SIG-M5 (cell line): ENCODE measurements at places on chromosomes 7 and 10.

- DNase-seq, result no peak
Measured at GRCh38 chr10:72424561-72424960, 69.8 kb upstream of the DNAJB12 start.

GRCh38 chr7:158239290-158239981 is 348.2 kb downstream of the PTPRN2 start:
- no peak for DNase-seq

- no peak for DNase-seq
Measured at GRCh38 chr7:151850491-151851124, 26.3 kb downstream of the PRKAG2 start.

DNA sequence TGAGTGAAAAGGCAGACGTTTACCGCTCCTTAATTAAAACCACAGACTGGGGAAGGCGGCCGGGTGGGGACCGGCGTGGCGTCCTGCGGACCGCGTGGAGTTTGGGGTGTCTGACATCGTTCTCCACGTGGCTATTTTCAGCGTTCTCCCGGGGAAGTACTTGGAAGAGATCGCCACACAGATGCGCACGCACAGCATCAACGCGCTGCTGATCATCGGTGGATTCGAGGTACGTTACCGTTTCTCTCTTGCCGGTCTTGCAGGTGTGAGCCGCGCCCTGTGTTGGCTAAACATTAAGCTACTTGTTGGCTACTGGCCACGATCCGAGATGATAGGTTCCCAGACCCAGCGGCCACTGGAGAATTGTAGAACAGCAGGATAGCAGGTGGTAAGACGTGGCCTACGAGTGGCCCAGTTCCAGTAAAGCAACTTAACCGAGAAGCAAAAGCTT is 51.3 kb downstream of the PFKP start:
- DNase-seq, result no peak

DNA sequence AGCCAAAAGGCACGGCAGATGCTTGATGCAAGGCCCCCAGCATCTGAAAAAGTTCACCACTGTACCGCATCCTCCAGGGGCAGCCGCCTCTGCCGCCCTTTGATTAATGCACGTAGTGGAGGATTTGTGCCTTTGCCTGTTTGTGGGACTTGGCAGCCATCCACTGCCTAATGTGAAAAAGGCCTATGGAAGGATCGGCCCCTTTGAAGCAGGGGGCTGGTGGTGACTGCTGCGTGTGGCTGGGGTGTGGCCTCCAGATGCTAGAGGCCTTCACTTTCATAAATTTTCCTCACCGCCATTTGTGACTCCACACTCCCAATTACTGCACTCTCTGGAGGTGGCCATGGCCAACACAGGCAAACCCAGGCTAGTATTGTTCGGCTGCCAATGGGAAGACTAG is 226.0 kb downstream of the BMPER start:
- no peak for DNase-seq

- DNase-seq, result no peak
Measured at GRCh38 chr7:154837622-154838021, 165.3 kb downstream of the PAXIP1 start.

DNA sequence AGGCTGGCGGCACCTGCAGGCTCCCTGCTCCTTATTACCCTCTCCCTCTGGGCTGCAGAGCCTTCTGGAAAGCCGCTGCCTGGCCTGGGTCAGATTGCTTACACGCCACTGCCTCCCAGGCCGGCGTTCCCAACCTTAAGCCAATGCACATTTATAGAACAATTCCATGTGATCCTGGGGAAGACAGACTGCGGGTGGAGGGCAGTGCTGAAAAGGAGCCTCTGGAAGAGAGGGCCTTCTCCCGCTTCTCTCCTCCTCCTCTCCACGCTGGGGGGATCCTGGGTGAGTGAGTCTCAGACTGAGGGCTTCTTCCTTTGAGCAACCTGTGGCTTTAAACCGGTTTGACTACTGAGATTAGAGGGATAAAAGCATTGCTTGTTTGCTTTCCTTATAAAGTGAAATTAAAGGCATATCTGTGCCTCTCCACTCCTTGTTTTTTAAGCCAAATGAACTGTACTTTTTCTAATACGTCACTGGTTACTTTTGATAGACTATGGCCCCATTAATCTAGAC is 5.5 kb downstream of the TACC2 start:
- DNase-seq, result no peak

- no peak for DNase-seq
Measured at GRCh38 chr7:151166629-151167196, 781 bp downstream of the GBX1 start.

DNA sequence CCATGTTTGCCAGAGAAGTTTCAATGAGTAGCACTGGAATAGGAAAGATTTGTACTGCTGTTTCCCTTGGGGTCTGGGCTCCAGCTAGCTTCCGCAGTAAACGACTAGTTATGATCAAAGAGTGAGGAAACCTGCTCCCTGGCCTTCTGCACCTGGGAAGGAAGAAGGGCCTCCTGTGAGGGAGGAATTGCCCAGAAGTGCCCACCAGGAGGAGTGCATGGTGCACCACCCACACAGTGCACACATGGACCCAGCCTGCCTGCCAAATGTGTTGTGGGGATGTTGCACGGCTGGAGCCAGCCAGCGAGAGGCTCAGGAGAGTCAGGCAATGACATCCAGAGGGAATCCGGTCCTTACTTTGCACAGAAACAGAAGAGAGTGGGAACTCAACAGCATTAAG is 27.0 kb upstream of the FAM107B start:
- DNase-seq, result no peak

DNA sequence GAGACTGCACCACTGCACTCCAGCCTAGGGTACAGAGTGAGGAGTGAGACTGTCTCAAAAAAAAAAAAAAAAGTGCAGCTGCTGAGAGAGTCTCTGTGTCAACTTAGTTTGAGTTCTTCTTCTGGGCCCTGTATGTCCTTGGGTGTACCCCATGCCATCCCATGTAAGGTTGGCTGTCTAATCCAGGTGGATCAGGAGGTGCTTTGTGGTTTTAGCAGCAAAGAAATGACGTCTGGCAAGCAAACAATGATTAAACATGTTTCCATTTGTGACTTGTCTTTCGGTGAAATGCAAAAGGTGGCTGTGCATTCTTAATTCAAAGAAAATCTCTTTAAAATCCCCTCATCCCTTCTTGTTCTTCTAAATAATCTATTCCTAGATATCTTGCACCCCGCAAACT is 255.9 kb downstream of the ANKRD30A start:
- no peak for DNase-seq

GRCh38 chr7:129266181-129266580 is 41.4 kb downstream of the AHCYL2 start:
- no peak for DNase-seq

DNA sequence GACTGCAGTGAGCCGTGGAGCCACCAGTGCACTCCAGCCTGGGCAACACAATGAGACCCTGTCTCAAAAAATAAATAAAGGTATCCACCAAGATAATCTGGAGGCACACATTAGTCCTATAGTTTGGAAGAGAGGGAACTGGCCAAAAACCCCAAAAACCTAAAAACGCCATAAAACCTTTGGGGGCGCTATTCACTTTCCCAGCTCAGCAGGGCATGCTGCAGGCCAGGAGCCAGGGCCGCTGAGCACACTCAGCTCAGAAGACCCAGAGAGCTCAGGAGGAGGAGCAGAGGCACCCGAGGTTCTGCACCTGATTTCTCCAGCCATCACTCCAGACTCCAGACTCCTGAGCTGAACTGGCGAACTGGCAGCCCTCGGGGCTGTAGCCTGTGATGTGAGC is 167.2 kb upstream of the IMMP2L start:
- no peak for DNase-seq

- DNase-seq, result no peak
Measured at GRCh38 chr7:1541431-1542162, 11.1 kb downstream of the MAFK start.

- DNase-seq, result no peak
Measured at GRCh38 chr7:1214516-1214915, 18.2 kb upstream of the UNCX start.

DNA sequence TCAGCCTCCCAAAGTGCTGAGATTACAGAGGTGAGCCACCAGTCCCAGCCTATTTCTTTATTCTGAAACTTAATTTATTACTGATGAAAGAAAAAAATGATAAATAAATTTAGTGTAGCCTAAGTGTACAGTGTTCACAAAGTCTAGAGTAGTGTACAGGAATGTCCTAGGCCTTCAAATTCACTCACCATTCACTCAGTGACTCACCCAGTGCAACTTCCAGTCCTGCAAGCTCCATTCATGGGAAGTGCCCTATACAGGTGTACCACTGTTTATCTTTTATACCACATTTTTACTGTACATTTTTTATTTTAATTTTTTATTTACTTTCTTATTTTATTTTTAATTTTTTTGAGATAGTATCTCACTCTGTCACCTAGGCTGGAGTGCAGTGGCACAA is 12.2 kb downstream of the MRLN start:
- no peak for DNase-seq

DNA sequence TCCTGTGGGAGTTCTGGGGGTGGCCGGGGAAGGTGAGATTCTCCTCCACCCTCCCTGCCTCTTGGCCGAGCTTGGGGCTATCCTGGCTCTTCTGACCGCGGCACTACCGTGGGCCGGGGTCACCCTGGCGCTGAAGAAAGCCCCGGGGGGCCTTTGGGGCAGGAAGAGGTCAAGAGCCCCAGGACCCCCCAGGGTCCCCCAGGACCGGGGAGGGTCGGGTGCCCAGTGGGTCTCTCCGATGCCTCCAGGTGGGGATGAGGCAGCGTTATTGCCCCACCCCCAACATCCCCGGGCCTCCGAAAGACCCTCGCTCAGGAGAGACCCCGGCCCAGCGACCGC is 439 bp upstream of the KNDC1 start:
- no peak for DNase-seq

GRCh38 chr7:114671563-114672123 is 250.3 kb upstream of the MDFIC start:
- no peak for DNase-seq

GRCh38 chr7:88928276-88928675 is 132.7 kb upstream of the TEX47 start:
- DNase-seq, result no peak

- DNase-seq, result no peak
Measured at GRCh38 chr7:158706273-158706704, 1.7 kb upstream of the NCAPG2 start.

DNA sequence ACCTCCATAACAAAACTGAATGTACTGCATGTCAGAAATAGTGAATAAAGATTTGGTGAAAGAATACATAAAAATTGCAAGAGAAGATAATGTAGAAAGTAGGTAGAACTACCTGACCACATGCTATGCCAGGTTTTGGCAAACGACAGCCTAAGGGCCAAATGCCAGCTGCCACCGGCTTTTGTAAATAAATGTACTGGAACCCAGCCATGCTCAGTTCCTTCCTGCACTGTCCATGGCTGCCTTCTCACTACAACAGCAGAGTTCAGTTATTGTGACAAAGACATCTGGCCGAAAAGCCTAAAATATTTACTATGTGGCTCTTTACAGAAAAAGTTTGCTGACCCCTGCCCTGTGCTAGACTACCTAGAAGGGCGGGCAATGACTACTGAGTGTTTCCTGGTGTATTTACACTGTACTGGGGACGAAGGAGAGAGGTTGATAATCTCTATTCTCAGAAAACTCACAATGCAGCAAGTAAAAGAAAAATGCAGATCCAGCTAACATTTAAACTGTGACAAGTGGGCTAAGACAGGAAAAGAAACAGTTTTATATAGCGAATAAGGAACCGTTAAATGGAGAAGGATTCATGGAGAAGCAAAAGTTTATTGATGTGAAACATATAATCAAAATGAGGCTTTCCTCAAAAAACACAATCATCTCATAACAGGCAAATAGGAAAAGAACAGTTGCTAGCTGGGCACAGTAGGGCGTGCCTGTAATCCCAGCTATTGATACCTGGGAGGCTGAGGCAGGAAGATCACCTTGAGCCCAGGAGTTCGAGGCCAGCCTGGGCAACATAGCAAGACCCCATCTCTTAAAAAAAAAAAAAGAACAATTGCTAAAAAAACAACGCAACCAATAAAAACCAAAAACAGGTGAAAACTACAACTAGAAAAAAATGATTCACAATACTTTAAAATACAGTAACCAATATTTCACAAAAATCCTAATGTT is 13.7 kb downstream of the KIN start:
- DNase-seq, result no peak

DNA sequence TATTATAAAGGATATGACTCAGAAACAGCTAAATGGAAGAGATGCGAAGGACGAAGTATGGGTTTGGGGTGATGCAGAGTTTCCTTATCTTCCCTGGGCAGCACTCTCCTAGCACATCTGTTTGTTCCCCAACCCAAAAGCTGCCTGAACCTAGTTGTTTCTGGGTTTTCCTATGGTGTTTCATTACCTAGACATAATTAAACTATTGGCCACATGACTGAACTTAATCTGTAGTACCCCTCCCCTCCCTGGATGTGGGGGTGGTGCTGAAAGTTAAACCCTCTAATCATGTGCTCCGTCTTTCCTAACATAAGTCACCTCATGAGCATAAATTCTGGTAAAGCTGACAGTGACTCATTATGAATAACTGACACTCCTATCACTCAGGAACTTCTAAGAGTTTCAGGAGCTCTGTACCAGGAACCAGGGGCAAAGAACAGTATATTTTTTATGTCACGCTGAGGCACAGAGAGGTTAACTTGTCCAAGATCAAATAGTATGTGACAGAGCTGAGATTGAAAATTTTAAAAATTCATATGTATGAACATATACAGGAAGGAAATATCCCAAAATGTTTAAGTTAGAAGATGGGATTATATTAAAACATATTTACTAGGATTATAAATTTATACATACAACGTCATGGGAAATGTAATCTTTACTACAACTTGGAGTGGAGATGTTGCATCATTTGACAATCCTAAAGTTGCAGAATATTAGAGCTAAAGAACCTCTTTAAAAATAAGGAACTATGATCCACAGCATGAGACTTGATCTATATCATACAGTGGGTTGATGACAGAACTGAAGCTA is 4.8 kb downstream of the STRIP2 start:
- DNase-seq, result no peak

- DNase-seq, result no peak
Measured at GRCh38 chr7:3482147-3482921, 181.3 kb downstream of the SDK1 start.

DNA sequence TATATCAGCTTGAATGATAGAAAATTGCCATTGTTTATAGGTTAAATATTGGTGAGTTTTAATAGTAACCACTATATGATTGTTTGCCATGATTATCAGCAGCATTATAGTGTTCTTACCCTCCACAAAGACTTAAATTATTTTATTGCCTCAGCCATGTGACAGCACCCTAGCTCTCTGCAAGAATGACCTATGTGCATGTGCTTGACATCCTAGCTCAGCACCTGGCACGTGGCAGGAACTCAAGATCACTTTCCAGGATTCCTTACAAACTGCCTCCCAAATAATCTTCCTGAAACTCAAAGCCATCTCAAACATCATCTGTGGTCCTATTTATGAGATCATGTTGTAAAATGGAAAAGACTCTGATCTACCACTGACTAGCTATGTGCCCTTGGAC is 68.1 kb upstream of the ANKRD30A start:
- no peak for DNase-seq

GRCh38 chr10:101001659-101002035 is 2.0 kb downstream of the LZTS2 start:
- DNase-seq, result no peak

- DNase-seq, result no peak
Measured at GRCh38 chr7:48806731-48807130, 117.6 kb upstream of the CDC14C start.

DNA sequence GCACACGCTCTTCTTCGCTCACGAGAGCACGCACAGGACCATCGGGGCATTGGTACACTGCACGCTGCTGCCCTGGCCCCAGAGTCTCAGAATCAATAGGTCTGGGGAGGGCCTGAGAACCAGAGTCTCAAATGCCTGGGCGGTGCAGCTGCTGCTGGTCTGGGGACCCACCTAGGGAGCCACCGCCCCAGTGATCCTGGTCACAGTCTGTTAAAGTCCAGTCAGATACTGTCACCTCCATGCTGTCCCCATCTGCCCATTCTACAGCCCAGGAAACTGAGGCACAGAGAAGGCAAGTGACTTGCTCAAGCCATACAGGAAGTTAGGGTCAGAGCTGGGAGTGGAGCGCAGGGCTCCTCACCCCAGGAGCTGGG is 38.0 kb downstream of the ZCCHC24 start:
- no peak for DNase-seq
